ENCODE measurements at places on chromosomes 3 and 15.

GRCh38 chr15:38683382-38684242 lies 119.0 kb upstream of the RASGRP1 start:
- peak; percentile 56 for DNase-seq

- DNase-seq = no peak
These were observed 10.9 kb downstream of the SMAD3 start for GRCh38 chr15:67076147-67076843.

DNA sequence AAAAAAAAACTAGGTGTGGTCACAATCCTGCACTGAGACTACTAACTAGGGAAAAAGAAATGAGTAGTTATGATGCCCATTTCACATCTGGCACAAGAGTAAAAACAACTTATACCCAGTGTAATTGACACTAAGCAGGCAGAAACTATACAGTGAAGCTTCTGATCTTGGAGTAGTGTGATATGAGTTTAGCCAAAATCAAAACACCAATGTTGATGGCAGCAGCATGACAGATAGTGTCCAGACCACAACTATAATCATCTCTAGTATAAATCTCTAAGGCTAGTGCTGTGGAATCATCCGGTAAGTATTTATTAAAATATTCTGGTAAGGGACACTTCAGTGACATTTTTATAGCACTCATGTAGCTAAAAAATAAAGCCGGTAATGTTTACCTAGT lies 108.5 kb upstream of the EPHA6 start:
- no peak for DNase-seq

DNA sequence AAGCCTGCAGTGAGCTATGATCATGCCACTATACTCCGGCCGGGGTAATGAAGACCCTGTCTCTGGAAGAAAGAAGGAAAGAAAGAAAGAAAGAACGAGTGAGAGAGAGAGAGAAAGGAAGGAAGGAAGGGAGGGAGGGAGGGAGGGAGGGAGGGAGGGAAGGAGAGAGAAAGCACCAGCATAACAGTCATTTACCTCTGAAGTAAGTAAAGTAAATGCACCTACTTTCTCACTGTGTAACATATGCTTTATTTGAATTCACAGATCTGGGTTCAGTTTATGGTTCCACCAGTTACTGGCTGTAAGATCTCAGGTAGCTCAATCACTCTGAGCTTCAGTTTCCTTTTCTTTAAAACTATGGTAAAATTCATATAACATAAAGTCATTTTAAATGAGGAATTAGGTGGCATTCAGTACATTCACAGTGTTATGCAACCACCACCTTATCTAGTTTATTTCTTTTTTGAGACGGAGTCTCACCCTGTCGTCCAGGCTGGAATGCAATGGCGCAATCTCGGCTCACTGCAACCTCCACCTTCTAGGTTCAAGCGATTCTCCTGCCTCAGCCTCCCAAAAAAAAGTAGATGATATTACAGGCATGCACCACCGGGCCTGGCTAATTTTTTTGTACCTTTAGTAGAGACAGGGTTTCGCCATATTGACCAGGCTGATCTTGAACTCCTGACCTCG lies 16.1 kb upstream of the RAD54L2 start:
- no peak for DNase-seq

DNA sequence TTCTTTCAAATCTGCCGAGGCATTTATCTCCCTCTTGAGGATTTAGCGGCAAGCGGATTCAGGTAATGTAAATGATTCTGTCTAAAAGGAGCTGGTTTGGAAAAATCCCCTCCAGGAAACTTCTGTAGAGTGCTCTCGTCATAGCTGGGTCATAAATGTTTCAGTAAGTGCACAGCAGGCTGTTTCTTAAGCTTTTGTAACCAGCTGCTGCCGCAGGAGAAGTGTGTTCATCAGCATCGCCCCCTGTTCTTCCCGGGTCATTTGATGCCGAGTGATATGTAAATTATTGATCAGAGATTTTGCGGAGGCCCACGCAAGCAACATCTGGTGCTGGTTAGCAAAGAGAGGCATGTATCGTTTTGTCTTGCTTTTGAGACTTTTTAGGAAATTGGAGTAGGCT lies 53.1 kb downstream of the DNASE1L3 start:
- DNase-seq = no peak

DNA sequence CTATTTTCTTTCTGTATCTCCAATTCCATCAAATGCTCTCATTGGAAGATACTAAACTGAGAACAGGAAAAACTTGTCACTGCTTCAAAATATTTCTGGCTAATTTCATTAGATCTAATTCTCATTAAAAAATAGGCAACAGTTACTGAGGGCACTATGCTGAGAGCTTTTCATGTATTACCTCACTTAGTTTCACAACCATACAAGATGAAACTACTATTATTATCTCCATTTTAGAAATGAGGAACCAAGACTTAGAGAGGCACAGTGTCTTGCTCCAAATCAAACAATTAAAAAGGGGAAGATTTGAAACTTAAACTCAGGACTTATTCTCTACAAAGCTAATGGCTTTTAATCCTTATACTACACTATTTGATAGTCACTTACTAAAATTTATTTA lies 7.2 kb upstream of the OTOL1 start:
- no peak for DNase-seq

GRCh38 chr3:132870541-132870940 lies 148.3 kb upstream of the NPHP3 start:
- DNase-seq = no peak

DNA sequence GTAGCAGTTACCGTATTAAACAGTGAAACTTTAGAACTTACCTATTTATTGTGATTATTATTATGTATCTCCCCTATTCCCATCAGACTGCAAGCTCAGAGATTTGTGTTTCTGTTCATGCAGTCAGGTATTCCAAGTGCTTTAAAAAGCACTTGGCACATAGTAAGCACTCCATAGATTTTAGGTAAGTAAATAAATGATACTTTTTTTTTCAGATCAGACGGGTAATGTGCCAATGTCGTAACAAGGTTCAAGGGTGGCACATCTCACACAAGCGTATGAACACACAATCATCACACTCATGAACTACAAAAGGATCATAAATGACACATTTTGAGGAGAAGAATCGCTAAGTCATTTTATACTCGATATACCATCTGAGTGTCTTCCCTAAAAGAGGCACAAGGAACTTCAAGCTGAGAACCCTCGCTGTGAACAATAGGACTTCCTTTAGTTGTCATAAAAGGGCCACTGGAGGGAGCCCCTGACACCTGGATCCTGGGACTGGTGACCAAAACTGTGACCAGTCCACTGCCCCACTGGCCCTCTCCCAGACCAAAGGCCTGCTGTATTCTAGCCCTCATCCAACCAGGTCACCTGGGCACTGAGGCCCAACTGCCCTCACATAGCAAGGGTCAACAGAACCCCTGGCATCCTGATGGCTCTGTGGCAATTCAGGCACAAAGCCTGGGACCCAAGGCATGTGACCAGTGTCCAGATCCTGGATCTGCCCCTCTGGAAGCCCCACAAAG lies 32.1 kb downstream of the KIF9 start:
- DNase-seq = no peak

DNA sequence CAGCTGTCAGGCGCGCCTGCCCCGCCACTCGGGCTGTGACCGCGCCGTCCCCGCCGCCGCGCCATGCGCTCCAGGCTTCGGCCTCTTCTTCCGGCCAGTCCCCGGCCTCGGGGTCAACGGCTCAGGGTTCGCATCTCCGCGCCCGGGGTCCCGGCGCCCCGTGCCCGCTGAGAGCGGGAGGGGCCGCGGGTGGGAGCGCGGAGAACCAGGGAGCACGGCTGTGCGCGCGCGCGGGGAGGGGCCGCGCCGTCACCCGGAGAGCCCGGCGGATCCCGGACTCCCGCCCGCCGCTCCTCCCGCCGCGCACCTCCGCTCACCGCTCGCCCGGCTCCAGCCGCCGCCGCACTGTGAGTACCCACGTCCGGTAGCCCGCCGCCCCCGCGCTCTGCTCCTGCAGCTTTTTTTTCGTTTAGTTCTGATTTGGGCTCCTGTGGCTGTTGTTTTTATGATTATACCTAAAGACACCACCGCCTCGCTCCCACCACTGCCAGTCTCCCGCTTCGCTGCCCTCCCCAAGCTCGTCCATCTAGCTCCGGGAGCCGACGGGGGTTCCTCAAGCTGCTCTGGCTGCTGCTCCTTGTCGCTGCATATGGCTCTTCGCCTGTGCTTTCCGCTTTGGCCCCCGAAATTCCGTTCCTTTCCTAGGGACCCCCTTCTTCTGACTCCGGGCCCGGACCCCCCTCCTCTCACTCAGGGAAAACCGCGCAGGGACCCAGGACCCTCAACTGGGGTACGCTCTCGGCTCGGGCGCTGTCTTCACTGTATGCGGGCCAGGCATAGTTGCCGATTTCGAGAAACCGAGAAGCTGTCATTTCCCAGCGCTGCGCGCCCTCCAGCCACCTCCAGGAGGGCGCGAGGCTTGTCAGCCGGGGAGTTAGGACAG lies 1.8 kb upstream of the SKOR1 start:
- peak; percentile 75 for DNase-seq

DNA sequence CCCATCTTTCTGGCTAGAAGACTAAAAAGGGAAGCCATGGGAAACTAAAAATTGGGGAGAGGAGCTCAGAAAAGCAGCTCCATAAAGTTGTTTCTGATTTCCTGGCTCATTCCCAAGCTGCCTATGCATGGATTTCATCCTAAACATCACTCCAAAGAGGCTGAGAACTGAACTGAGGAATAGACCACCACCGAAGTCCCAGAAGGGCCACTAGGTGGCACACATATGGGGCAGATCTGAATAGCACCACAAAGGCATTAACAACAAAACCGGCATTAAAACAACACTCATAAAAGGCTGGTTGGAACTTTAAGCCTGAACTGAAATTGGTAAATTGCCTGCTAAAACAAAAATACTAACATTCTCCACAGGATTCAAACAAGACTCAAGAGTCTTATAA lies 106.3 kb downstream of the PLD1 start:
- peak; percentile 58 for DNase-seq

DNA sequence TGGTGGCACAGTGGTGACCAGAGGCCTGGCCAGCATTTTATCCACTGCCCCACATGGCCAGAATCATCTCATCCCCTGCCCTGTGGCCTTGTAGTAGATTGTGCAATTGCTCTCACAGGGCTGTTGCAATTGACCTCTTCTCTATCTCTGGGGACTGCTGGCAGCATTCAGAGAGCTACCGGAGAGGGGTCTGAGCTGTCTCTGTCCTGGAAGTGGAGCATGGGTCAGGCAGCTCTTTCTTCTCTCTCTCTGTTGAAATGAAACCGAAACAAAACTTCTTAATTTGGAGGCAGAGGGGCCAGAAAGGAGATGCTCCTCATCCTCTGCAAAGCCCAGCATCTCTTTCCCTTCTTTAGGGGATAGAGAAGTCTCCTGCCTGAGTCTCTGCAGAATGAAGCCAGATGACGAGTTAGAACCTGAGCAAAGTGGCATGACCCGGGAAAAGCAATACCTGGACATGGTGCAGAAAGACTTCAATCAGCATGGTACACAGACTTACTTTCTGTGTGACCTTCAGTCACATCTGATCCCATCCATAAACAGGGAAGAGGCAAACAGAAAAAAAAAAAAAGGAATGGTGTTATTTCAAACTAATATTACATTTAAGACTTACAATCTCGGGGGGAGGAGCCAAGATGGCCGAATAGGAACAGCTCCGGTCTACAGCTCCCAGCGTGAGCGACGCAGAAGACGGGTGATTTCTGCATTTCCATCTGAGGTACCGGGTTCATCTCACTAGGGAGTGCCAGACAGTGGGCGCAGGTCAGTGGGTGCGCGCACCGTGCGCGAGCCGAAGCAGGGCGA lies 144.5 kb upstream of the BCL6 start:
- DNase-seq = no peak

- DNase-seq = no peak
These were observed 62.7 kb downstream of the TFDP2 start for GRCh38 chr3:142086581-142087090.

DNA sequence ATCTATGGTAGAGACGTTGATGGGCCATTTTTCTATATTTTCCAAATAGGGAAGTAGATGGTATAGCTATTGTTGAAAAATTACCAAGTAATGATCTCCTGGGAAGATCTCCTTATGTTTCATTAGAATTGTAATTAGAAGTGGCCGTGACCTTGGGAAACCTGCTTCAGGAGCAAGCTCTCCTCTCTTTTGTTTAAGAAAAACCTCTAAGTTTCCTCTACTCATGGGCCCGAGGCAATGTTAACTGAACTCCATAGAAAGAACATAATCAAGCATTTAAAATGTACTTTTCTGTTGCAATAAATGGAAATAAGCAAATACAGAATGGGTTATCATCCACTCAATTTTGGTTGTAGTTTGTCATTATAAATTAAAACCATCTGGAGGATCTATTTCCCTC lies 511.2 kb upstream of the MDFIC2 start:
- DNase-seq = no peak

DNA sequence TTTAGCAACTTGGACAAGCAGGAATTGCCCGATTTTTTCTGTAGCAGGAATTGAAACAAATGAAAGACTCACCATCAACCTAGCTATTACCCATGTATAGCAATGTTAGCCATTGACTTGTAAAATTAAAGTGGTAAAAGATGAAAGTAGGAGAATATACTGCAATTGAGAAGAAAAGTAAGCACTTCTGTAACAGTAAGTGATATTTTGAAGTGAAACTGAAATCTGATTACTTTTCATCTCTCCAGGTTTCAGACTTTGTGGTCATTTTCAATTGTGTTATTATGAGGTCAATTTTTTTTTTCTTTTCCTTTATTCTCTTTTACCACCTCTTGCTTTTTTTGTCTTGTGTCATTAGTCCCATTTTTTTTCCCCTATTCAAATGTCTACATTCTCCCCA lies 1078.2 kb downstream of the ZPLD1 start:
- DNase-seq = no peak

DNA sequence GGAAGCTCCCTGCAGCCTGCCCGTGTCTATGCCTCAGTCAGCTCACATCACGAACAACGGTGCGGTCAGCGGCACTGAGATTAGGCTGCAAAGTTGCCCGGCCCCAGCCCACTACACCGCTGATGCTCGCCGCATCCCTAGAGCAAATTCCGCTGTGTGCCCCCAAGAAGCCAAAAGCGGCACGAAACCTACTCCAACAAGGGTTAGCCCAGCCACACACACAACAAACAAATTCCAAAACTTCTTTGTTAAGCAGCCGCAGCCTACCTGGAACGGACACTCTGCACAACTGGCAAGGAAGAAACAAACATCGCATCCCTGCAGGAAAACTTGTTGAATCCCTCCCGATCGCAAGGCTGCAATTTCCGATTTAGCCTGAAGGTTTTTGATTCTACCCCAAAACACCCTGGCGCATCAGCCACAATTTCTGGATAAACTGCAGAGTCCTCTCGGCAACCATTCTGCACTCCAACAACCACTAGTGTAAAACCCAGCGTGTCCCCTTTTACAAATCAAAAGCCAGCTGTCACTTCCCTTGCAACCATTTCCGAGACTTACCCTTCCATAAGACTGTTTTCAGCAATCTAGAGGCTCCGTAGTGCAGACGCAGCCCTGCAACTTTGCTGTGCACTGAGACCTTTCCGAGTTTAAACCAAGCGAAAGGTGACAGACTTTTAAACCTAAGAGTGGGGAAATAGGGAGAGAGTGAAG lies 449 bp downstream of the ROBO1 start:
- peak; percentile 26 for DNase-seq

Data from D341Med (cell line).